GM12878 (cell line): ENCODE measurements at places on chromosomes 11 and 22.

- DNase-seq = no peak
Observed at GRCh38 chr11:75249704-75250103, 9.1 kb downstream of the TPBGL start.

GRCh38 chr11:9626496-9627394, 37.1 kb upstream of the SWAP70 start:
- no peak for DNase-seq

GRCh38 chr11:34243600-34244464, 114.0 kb downstream of the ABTB2 start:
- DNase-seq = peak; percentile 86

DNA sequence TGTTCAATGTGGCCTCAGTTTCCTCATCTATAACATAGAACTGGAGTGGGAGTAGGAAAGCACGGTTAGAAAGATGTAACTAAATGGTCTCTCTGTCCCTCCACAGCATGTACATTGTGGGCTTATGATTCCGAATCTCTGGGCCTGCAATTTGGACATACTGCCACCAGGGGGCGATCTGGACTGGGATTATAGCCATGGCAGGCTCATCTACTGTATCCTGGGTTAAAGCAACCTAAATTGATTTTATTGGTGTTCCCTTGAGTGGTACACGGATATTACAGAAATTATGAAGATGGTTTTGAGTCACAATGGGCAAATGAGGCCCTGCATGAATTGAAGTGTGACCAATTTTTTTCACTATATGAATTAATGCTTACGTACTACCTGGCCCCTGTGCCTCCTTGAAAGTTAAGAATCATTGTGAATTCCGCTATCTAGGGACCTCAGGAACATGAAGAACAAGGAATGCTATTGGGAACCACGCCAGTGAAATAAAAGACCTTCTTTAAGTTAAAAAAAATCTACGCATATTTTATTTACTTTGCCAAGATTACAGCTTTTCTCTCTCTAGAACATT, 32.9 kb downstream of the TST start:
- no peak for DNase-seq

- no peak for DNase-seq
Observed at GRCh38 chr11:93489841-93490240, 53.4 kb downstream of the SMCO4 start.

DNA sequence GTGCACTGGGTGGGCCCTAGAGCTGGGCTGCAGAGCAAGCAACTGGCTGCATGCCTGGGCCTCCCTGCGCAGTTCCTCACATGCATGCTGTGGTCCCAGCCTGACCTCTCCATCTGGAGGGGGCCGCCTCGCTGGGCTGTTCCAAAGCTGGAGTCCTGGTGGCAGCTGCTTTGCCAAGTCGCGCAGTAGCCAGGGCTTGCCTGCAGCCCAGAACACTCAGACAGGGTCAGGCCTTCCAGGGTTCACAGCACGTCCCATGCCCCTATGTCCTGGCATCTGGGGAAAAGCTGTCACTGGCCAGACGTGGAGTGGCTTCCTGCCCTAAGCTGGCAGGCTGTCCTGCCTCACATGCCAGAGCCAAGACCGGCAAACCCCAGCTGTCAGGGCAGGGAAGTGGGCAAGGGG, 16.5 kb upstream of the CDC42EP2 start:
- DNase-seq = no peak

- DNase-seq = no peak
Observed at GRCh38 chr11:114284021-114284420, 12.2 kb upstream of the NNMT start.

DNA sequence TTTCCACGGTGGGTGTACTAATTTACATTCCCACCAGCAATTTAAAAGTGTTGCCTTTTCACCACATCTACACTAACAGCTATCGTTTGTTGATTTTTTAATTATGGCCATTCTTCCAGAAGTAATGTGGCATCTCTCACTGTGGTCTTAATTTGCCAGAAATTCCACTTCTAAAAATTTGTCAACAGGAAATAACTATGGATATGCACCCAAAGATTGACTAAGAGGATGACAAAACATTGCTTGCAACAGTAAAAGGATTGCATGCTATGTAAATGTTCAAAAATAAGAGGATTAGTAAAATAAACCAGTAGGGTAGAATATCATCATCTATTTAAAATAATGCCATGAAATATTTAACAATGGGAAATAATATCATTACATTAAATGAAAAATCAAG, 219.5 kb downstream of the DCDC1 start:
- DNase-seq = no peak
